EH (cell line): ENCODE measurements at places on chromosomes 5 and 9.
A peak's percentile ranks its signal among the peaks of the same experiment; 100 is the strongest.

GRCh38 chr5:16834029-16834428 is 102.1 kb downstream of the MYO10 start:
- DNase-seq = no peak

GRCh38 chr5:78373231-78373630 is 12.8 kb downstream of the SCAMP1 start:
- DNase-seq = no peak

- no peak for DNase-seq
Observed at GRCh38 chr5:24141046-24141445, 503.7 kb downstream of the CDH10 start.

DNA sequence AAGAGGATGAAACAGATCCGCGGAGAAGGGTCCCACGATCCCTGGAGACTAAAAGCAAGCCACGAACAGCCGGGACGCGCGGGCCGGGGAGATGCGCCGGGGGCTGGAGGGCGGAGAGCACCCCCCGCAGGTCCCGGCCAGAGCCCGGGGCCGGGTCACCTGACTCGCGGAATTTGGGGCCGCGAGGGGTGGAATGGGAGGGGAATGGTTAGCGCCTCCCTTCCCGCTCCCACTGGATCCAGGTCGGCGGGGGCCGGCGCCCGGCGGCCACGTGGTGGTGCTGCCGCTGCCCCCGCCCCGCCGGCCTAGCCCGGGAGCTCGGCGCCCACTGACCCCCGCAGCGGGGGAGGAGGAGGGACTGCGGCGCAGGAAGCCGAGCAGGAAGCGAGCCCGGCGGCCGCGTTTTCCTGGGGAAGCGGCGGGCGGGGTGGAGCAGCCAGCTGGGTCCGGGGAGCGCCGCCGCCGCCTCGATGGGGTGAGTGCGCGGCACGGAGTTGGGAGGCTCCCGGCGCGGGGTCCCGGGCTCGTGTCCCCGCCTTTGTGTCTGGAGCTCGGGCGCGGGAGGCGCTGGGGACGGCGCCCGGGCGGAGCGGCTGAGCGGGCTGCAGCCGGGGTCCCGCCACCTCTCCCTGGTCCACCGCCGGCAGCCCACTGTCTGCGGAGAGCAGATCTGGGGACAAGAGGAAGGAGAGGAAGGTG is at the start of gene RAI14:
RAI14 (plus strand) TSS at position 328 of the 699 bp plus-strand sequence. CDS start 30,592 bp downstream, outside the sequence.
- peak; percentile 91 for DNase-seq

DNA sequence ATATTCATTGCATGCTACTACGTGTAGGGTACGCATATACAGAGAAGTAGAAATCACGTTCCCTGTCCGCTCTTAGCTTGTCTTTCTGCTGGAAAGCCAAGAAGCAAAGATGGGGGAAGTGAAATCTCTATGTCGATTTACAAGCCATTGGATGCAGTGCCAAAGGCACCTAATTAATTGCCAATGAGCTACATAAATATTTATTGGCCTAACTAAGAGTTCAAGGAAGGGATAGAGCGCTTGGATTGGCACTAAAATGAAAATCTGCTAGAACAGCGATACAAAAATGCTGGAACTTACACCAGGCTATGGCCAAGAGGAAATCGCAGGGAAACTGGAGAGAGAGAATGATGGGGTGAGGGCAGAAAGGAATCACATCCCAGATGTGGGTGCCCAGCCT is 10.8 kb downstream of the SMIM23 start:
- DNase-seq = no peak

DNA sequence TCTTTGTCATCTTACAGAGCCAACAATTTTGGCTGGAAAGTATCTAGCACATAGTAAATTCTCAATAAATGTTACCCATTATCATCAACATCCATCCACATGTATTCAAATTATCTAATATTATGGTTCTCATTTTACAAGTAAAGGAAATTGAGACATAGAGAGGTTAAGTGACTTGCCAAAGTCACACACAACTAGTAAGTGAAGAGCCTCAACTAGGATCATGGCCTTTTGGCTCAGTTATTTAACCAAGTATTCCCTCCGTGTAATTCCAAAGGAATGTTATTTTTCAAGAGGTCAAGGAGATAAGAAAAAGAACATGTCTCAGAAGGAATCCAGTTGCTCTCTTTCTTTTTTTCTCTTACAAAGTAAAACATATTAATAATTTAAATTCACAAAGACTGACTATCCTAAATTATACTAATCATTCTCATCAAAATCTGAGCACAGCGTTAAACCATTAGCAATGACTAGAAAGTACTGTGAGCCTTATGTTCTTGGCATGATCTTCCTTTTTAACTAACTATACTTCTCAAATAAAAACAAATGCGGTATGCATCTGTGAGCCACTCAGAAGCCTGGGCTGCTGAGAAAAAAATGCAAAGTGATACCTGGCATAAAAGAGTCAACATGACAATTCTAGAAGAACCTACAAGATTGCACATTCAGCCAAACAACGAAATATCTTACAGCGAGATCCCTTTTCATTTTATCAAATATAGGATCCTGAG is 350.9 kb downstream of the GLIS3 start:
- peak; percentile 90 for DNase-seq

DNA sequence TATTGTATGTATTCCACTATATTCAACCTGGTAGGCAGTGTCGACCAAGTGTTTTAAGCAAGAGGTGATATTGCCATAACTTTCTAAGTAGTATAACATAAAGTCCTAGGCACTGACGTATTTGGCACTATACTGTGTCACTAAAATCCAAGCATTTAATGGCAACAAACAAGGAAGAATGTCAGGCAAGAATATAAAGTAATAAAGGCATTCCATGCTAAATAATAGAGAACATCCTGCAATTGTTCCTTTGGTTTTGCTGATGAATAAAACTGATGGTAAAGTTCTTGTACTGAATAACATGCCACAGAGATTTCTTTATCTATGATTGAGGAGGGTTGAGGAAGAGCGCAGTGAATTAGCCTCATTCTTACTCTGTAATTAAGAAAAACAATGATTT is 256.9 kb downstream of the HINT1 start:
- DNase-seq = no peak

DNA sequence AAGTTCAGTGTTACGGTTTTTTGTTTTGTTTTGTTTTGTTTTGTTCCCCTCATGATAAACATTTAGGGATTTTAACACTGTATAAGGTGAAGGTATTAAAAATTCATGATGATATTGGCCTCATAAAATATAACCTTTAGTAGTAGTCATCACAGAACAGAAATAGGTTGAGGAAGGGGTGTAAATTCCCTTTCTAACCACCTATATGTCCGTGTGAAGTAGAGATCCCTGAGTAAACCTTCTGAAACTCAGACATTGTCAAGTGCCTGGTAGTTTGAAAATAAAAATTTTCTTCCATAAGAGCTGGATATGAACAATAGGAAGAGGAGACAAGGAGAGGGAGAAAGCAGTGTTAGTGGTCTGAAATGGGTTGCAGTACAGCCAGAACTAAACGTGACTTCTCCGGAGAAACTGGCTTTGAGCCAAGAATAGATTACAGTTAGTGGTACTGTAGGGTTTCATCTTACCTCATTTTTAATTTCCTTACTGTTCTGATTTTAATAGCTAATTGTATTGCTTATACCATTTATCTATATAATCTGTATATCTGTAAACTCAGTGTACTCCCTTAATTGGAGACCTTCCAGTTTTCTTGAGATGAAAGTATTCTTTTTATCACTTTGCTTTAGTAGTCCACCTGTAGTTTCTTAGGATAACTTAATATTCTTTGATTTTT is 18.3 kb downstream of the UGCG start:
- DNase-seq = no peak

DNA sequence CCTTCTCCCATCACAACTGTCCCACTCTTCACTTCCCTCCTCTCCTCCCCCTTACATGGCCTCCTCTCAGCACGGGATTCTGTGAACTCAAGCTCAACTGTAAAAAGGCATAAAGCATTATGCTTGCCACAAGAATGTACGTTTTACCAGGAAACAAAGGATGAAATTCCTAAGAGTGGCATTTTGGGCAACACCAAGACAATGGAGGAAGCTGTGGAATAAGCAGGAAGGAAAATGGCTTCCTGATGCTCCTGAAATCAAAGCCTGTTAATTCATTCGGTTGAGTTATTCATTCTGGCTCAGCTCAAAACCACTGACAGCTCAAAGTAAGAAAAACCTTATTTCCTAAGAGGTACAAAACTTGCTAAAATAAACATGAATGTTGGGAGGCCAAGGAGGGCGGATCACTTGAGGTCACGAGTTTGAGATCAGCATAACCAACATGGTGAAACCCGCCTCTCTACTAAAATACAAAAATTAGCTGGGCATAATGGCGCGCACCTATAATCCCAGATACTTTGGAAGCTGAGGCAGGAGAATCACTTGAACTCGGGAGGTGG is 40.8 kb upstream of the DMRT1 start:
- DNase-seq = no peak

GRCh38 chr5:149421834-149422233 is 42.7 kb upstream of the IL17B start:
- DNase-seq = peak; percentile 62

GRCh38 chr5:473551-474192 is 30.7 kb downstream of the EXOC3 start:
- peak; percentile 60 for DNase-seq

GRCh38 chr5:163347671-163348070 is 89.7 kb upstream of the CCNG1 start:
- DNase-seq = peak; percentile 56

DNA sequence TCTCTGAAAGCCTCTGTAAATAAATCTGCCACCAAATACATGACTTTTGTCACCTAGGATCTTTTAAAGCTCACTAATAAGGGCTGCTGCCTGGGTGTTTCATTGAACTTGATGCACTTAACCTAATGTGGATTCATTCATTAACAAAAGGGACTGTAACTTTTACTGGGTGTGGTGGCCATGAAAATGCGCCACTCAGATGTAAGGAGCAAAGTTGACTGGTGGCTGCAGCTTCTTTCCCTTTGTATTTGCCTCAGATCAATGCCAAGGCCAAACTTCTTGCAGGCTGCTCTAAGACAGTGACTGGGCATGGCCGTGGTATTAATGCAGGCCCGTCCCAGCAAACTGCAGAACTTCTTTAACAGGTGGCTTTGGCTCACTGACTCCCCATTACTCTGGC is 22.9 kb downstream of the FAM240B start:
- DNase-seq = no peak

GRCh38 chr5:95839658-95840057 is 17.1 kb upstream of the GLRX start:
- no peak for DNase-seq

- DNase-seq = peak; percentile 74
Observed at GRCh38 chr5:78405829-78406750, 45.7 kb downstream of the SCAMP1 start.

DNA sequence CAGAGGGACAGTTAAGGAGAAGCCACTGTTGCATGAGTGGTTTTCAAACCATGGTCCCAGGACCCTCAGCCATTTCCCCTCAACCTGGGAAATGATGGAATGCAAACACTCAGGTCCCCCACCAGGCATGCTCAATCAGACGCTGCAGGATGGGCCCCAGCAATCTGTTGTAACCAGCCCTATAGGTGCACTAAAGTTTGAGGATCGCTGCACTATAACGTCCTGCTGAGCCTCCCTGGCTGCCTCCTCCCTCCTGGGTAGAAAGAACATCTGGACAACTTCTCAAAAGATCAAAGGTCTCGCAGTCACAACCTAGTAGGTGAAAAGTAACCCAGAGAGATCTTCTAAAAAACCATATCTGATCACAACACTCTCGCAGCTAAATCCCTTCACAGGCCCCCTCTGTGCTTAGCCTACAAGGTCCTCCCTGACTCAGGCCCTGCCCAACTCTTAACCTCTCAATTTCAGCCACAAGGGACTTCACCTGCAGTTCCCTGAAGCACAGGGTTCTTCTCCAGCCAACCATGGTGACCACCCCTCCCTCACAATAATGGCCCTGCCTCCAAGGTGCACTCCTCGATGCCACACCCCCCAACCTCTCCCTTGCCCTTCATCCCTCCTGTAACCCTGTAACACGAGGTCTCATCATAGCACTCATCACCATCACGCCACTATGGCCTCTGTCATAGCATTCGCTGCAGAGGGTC is 3.5 kb downstream of the SHB start:
- no peak for DNase-seq

DNA sequence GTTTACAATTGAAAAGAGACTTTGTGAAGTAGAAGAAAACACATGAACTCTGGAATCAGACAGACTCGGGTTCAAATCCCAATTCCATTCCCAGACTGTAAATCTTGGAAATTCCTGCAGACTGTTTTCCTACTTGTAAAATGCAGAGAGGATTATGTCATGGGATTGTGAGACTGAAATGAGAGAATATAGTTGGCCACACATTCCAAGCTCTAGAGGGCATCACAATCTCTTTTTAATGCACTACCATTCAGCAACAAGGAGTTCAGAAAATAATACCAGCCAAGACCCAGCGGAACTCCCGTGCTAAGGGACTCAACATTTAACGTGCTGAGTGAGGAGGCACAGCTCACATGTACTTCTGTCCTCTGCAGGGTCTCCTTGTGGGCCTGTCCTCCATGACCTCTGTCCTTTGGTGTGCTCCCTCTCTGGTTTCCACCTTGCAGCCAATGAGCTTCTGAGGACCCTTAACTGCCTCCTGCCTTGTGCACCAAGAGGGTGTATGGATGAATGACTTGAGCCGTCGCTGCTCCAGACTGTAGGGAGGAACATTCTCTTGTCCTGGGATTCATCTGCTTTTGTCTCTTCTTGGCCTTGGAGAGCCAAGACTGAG is 263.5 kb downstream of the NTRK2 start:
- peak; percentile 43 for DNase-seq

GRCh38 chr5:179817890-179818745 is 2.6 kb upstream of the SQSTM1 start:
- no peak for DNase-seq

GRCh38 chr9:124684169-124684568 is 86.9 kb downstream of the NR6A1 start:
- DNase-seq = no peak

GRCh38 chr9:17970277-17970676 is 391.4 kb downstream of the SH3GL2 start:
- DNase-seq = no peak

GRCh38 chr9:17669206-17669605 is 90.3 kb downstream of the SH3GL2 start:
- no peak for DNase-seq

DNA sequence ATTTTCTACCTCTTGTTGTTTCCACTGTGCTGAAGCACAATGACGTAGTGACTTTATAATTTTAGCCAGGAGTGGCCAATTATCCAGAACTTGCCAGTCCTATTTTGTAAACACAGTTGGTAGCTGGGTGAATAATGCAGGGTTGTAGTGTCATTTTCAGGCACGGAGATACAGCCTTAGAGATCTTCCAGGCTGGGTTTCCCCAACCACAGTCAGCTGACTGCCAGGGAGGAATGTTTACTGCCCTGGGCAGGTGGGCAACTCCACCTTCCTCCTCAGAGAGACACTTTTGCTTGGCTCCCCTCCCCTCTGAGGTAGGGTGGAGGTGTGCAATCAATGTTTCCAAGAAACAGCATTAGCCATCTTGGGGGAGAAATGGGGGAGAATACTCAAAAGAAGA is 228.1 kb upstream of the NR4A3 start:
- peak; percentile 6 for DNase-seq

GRCh38 chr9:124222918-124223720 is 34.6 kb upstream of the NEK6 start:
- DNase-seq = peak; percentile 46

- no peak for DNase-seq
Observed at GRCh38 chr9:25472085-25472607, 206.1 kb downstream of the TUSC1 start.
